Brain microvascular endothelial cell (primary cell): ENCODE measurements at places on chromosomes 12 and 14.

GRCh38 chr12:103571286-103571685, 15.8 kb upstream of the STAB2 start:
- no peak for DNase-seq

- DNase-seq: no peak
Measured at GRCh38 chr12:46938071-46938678, 112.4 kb upstream of the SLC38A4 start.

- no peak for DNase-seq
Measured at GRCh38 chr12:91126516-91126915, 15.2 kb upstream of the LUM start.

DNA sequence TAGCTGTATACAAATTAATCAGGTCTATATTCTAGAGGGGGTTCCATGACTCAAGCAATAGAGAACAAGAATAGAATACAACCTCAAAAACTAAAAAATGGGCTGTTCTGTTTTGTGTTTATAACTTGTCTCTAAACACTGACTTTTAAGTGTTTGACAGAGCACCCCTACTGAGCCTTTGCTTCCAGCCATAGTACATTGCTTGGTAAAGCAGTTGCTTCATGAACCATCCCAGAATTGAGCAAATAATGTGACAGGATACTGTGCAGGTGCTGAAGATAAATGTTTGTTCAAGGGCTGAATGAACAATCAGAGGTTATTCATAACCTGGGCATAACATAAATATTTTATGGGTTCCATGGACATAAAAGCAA, 11.5 kb downstream of the SPTSSA start:
- DNase-seq: no peak

DNA sequence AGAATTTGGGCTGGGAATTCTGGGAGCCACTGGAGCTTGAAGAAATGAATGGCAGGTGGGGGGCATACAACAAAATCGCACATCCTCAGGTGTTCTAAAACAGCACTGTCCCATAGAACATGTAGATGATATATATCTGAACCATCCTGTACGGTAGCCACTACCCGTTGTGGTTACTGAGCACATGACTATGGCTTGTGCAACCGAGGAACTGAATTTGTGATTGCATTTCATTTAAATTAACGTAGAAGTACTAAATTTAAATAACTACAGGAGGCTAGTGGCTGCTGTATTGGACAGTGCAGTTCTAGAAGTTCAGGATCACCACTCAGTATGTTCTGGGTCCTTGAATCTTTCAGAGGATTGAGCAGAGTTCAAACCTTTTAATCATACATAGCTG, 172.4 kb downstream of the PHETA1 start:
- no peak for DNase-seq

DNA sequence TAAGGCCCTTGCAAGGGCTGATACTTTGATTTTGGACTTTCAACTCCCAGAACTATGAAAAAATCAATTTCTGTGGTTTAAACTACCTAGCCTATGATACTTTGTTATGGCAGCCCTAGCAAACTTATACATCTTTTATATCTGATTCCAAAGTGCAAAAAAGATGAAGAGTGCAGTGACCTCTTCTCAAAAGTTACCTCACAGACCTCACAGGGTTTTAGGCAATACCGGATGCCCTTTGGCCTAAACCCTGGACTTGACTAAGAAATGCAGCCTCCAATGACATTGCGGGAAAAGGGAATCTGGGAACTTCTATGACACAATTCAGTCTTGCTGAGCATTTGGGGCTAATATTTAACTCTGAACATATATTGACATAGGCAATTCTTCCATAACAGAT, 63.3 kb downstream of the IGF1 start:
- DNase-seq: no peak

GRCh38 chr14:24576182-24576581, at the start of gene CTSG:
Gene CTSG (minus strand): TSS chr14:24576250. CDS start chr14:24576223, 27 bp downstream.
- no peak for DNase-seq

DNA sequence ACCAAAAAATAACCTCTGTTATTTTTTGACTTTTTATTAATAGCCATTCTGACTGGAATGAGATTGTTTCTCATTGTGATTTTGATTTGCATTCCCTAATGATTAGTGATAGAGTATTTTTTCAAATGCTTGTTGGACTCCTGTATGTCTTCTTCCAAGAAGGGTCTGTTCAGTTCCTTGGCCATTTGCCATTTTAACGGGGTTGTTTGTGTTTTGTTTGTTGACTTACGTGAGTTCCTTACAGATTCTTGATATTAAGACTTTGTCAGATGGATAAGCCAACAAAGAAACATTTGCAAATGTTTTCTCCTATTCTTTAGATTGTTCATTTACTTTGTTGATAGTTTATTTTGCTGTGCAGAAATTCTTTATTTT, 651.6 kb upstream of the LRFN5 start:
- DNase-seq: no peak

DNA sequence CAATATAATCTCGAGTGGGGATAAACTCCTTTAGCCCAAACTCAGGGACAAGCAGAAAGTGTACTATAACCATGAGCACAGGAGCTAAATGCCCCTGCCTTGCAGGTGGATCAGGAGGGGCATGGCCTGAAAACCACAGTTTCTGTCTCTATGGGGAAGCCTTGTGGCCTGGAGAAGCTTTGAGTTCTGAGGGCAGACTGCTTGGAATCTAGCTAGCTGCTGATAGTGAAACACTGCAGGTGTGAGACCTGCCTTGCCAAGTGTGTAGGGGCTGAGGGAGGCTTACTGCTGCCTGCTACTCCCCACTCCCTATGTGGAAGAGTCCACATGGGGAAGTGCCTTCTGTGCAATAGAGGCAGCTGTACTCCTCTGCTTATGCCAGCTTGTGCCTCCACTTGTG, 352.3 kb upstream of the OR4E1 start:
- DNase-seq: no peak

DNA sequence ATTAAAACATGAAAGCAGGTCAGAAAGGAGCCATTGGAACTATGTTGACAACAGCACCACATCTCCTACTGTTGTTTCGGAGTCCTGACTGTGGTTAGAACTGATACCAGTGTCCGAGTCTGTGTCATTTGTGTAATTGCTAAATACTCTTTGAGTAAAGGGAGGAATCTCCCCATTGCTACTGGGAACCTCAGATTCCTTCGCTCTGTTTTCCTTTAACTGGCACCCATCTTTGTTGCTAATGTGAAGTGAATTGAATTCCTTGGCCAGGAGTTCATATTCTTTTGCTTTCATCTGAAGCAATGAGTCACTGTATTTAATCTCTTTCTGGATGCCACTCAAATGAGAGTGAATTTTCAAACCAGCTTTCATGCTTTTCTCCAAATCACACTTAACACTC, 31.5 kb downstream of the RASSF9 start:
- peak; percentile 63 for DNase-seq

GRCh38 chr12:54220092-54220557, 31.3 kb upstream of the SMUG1 start:
- DNase-seq: peak; percentile 72

GRCh38 chr14:95993768-95994592, 45.2 kb upstream of the C14orf132 start:
- peak; percentile 11 for DNase-seq

DNA sequence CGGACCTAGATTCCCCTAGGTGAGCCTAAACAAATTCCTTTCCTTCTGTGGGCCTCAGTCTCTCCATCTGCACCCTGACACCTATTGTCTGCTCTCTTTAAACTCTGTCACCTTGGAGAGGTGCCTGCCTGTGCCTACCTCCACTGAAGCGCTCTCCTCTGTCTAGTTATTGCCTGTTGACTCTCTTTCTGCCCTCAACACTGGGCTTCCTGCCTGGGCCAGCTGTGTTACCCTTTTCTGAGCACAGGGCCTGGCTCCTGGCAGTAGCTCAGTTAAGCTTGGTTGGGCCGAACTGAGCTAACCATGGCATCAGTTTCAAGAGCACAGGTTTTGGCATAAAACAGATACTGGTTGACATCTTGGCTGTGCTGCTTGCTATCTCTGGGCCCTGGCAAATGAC, 43.5 kb downstream of the PRMT8 start:
- no peak for DNase-seq

DNA sequence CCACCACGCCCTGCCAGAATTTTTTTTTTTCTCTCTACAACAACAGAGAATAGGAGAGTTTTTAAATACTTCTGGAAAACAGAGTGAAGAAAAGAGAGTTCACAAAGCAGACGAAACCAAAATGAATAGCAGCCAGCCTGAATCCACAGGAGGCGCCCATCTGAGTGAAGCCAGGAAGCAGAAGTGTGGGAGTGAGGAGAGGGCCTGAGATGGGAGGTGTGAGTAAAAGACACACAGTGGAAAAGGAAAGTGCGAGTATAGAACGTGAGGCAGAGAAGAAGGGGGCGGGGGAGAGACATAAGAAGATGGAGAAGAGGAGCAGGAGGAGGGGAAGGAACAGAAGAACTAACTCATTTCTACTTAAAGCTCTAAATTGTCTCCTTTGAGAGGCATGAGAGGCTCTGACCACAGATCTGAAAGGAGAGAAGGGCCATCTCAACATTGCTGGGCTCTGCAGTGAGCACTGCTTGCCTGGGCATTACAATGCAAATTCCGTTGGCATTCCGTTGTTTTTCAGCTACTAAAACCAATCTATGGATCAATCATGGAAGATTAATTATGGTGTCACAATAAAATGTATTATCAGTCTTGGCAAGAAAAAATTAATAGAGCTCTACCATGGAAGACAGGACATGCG, 140.1 kb upstream of the CPSF6 start:
- no peak for DNase-seq

GRCh38 chr12:4191642-4192041, 81.9 kb upstream of the CCND2 start:
- no peak for DNase-seq
